ENCODE measurements at places on chromosomes 5 and 9. TPM values are rescaled to one million over a fixed set of nuclear protein-coding genes. Genes with fewer than 3 reads are reported as not detected.

IL5 gene
- 1.6 TPM for total RNA-seq

GABRA1 gene
- total RNA-seq: not detected

TAS2R1 gene
- not detected for total RNA-seq

GRAMD2B gene
- total RNA-seq: 9.7 TPM

DNA sequence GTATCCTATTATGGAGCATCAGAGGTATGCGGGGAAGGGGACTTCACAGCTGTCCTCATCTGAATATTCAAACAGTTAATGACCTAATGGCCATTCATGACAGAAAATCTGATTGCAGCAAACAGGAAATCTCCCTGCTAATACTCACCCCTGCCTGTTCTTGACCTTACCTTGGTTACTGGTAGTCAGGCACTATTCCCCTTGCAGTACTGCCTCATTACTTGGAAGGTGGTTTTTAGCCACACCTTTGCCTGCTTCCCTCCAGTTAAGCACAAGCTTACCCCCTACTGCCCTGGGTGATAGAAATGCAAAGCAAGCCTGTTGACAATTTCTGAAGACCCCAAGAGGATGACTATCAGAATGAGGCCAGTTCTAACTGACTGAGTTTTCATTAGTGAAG lies 332.4 kb downstream of the NTRK2 start:
- no peak overlapping the region for H3K27ac ChIP-seq
- no peak for DNase-seq
- no peak overlapping the region for H3K4me3 ChIP-seq
- H3K4me1 ChIP-seq: no peaks in the 10 kb centered on the region

DNA sequence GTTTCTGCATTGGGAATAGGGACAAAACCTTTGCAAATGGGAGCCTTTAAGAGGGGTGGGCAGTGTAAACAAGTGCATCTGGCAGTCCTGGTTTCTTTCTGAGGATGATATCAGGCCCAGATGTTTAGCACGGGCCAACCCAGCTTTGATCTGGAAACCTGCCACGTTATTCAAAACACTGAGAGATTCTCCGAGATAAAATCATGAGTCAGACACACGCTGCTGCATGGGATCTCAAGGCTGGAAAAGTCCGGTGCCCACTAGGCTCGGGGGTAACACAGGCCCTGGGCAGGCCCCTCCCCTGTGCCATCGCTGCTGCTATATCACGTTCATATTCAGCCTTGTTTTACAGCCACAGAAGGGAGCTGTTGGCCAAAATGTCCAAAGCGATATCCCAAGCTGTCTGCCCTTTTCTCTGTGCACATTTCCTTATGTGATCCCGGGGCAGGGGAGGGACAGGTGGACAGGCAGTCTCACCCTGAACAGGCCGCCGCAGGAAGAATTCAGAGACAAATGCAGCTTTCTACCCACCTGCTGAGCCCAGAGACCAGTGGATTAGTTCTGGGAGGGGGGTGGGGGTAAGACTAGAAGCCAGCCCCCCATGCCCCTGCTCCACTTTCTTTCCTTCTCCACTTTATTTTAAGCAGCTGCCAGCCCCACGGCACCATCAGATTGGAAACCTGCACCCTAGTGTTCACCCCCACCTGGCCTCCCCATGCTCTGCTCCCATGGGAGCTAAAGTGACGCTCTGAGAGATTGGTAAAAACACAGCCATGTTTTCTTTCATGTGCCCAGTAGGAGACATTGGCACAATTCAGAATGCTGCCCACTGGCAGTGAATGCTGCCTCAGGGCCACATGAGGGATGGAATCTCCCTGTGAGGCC lies 63.1 kb downstream of the TMOD1 start:
- no peak overlapping the region for H3K4me3 ChIP-seq
- no peaks in the 10 kb centered on the region for H3K36me3 ChIP-seq
- peaks cover 2% of the 10 kb centered on the region for H3K4me1 ChIP-seq

- no peak overlapping the region for H3K4me3 ChIP-seq
- H3K36me3 ChIP-seq: peaks cover 58% of the 10 kb centered on the region
- peak; percentile 55 for DNase-seq
- peak overlapping the region; percentile 19 for H3K27ac ChIP-seq
- H3K27me3 ChIP-seq: no peaks in the 10 kb centered on the region
Observed at GRCh38 chr5:32261198-32261597, 51.5 kb downstream of the MTMR12 start.

- no peaks in the 10 kb centered on the region for H3K36me3 ChIP-seq
- DNase-seq: no peak
- no peaks in the 10 kb centered on the region for H3K4me1 ChIP-seq
- H3K4me3 ChIP-seq: no peak overlapping the region
Observed at GRCh38 chr5:41542183-41542582, 31.8 kb upstream of the PLCXD3 start.

DNA sequence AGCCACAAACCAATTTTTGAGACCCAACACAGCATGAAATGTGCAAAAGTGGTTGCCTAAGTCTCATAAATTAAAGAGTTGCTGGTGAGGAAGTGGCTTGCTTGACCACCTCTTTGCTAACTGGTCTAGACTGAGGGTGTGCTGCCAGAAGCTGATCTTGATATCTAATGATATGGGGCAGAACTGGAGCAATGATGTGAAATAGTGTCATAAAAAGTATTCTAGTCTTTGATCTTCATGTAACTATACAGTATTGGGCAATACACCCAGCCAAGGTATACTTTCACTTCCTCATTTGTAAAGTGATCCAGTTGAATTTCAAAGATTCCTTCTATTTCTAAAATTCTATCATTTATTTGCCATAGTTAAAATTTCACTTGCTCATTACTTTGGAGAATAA lies 5.9 kb upstream of the YTHDC2 start:
- DNase-seq: no peak
- no peaks in the 10 kb centered on the region for H3K4me1 ChIP-seq
- no peaks in the 10 kb centered on the region for H3K36me3 ChIP-seq
- H3K4me3 ChIP-seq: no peak overlapping the region
- no peak overlapping the region for H3K27ac ChIP-seq
- H3K27me3 ChIP-seq: peaks cover 19% of the 10 kb centered on the region

GRCh38 chr9:109474170-109474569 lies 23.9 kb downstream of the PTPN3 start:
- H3K4me1 ChIP-seq: peaks cover 1% of the 10 kb centered on the region
- no peak overlapping the region for H3K4me3 ChIP-seq
- H3K27ac ChIP-seq: no peak overlapping the region
- no peaks in the 10 kb centered on the region for H3K36me3 ChIP-seq

- H3K27me3 ChIP-seq: peaks cover 2% of the 10 kb centered on the region
- H3K36me3 ChIP-seq: no peaks in the 10 kb centered on the region
- no peak for DNase-seq
- H3K4me3 ChIP-seq: no peak overlapping the region
- H3K4me1 ChIP-seq: no peaks in the 10 kb centered on the region
- no peak overlapping the region for H3K27ac ChIP-seq
Observed at GRCh38 chr5:174642816-174643405, 81.5 kb upstream of the MSX2 start.

GRCh38 chr9:136618580-136619547 lies 43.9 kb upstream of the EGFL7 start:
- no peaks in the 10 kb centered on the region for H3K36me3 ChIP-seq
- H3K27me3 ChIP-seq: no peaks in the 10 kb centered on the region
- H3K4me1 ChIP-seq: no peaks in the 10 kb centered on the region
- H3K27ac ChIP-seq: no peak overlapping the region
- no peak for DNase-seq
- H3K4me3 ChIP-seq: no peak overlapping the region

Data from activated CD4-positive, alpha-beta T cell treated with anti-CD3 and anti-CD28 coated beads for 36 hours (primary cell).